ENCODE measurements at places on chromosomes 2 and 18.

DNA sequence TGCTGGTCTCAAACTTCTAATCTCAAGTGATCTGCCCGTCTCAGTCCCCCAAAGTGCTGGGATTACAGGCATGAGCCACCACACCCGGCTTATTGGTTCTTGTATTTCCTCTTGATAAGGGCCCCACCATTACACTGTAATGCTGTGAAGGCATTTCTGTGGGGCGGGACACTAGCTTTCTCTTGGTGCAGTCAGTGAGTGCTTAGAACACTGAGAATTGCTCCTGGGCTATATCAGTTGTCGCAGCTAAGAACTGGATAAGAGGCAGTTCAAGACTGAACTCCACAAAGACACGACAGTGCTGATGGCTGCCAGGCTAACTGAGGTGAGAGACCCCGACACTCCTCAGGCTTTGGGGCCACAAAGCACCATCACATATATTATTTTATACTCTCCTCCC is 2.1 kb downstream of the KHK start:
- no peak for DNase-seq

- no peak for DNase-seq
Measured at GRCh38 chr2:42096869-42097591, 49.2 kb downstream of the PKDCC start.

GRCh38 chr2:121810959-121811853 is 55.8 kb downstream of the TSN start:
- DNase-seq, result peak; percentile 65

- no peak for DNase-seq
Measured at GRCh38 chr2:205511221-205511620, 171.1 kb upstream of the NRP2 start.

GRCh38 chr2:225379856-225380255 is 19.7 kb upstream of the NYAP2 start:
- no peak for DNase-seq

DNA sequence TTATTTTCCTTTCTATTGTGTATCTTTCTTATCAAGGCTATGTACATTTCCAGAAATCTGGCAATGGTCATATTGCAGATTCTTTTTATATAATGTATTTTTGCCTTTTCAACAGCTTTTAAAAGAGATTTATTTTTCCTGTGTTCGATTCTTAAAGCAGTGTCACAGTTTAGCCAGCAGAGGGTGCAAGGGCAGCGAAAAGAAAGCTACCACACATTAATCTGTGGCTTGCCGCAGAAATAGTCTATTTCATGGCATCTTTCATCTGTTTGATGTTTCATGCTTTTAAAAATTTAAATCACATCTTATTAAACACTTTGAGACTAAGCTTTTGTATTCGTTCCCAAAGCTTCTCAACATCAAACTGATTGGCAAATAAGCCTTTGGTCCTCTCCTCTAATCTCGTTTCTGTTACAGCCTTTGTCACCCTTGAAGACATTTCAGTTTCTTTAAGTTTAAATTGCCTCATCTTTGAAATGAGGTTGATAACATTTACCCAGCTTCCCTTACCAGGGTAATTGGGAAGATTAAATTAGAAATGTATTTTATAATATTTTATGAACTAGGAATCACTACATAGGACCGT is 73.3 kb downstream of the PIK3C3 start:
- DNase-seq, result no peak

GRCh38 chr2:162174746-162175145 is 22.7 kb upstream of the GCG start:
- DNase-seq, result no peak

DNA sequence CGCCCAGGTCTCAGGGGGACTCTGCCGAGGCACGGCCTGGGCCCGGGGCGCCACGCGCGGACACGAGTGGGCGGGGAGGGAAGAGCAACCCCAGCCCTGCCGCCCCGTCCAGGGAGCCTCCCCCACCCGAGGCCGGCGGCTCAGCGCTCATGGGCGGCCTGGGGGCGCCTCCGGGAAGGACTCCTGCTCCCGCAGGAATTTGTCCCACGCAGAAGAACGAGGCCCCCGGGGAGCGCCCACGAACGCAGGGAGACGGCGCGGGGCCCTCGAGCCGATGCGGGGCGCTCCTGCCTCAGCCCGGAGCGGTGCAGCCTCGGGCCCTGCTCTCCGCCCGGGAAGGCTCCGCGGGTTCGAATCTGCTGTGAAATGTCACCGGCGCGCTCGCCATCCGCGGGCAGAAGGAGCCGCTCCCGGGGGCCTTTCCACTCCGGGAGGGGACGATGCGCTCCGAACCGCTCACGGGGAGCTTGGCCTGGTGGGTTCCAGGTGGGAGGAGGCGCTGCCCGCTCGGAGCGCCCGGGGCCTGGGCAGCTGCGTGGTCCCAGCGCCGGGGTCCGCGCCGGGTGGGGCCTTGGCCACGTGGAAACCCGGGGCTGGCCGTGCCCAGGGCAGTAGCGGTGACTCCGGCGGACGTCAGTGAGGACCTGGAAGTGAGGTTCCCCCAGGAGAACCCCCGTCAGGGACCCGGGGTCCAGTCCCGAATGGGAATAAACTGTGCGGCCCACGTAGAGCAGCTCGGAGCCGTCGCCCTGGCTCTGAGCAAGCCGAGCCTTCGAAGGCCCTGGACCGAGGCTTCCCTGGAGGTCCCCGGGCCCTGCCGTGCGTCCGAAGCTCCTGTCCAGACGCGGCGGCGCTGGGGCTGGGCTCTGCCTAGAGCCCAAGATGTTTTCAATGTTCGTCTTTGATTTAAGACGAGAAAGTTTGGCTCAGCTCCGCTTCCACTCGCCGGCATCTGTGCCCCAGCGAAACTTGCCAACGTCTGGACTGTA is 41.4 kb upstream of the CTDP1 start:
- DNase-seq, result no peak

GRCh38 chr18:75156139-75156750 is 52.7 kb downstream of the PTGR3 start:
- DNase-seq, result no peak

- no peak for DNase-seq
Measured at GRCh38 chr2:69735686-69736085, 6.2 kb upstream of the ANXA4 start.

DNA sequence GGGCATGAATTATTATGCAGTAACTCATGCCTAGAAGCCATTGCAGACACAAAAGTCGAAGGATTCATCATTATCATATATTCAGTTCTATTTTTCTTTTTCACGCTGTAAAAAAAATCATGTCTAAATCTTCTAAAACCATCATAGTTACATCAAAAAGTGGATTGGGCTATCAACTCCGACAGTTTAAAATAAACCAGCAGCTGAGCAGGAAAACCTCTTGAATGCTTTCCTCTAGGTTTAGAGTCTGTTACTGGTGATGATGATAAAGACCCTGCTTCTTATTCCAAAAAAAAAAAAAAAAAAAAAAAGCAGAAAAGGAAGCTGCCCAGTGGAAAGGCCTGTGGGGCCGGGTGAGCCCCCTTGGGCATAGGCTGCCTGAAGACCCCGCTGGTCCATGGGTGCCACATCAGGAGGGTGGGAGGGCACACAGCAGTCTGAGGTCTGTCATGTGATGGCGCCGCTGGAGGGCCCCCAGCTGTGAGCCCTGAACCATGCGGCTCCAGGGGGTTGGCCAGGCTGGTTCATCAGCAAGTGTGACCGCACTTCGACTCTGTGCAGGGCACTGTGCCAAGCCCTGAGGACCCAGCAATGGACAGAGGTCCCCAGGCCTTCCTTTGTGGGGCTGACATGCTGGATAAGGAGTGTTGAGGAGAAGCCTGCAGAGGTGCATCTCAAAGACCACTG is 199.6 kb downstream of the EIPR1 start:
- DNase-seq, result no peak

DNA sequence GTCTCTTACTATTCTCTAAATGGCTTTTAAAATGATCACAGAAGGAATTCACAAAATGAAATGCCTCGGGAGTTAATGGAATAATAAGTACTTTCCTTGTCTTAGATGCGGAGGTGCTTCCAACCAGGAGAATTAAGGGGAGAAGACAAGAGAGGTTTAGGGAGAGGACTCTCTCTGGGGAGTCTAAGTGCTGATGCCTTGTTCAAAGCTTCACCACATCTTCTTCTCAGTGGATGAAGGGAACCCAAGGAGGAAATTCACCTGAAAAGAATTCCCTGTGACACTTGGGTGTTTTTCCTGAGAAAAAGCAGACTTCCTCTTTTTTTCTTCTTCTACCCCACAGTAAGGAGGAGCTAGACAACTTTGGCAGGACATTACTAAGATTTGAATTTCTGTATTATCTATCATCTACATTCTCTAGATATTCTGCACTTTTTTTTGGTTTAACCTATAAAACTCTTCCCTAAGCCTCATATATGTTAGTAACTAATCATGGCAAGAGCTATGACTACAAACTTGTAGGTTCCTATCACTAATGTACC is 70.1 kb upstream of the GRB14 start:
- DNase-seq, result no peak

DNA sequence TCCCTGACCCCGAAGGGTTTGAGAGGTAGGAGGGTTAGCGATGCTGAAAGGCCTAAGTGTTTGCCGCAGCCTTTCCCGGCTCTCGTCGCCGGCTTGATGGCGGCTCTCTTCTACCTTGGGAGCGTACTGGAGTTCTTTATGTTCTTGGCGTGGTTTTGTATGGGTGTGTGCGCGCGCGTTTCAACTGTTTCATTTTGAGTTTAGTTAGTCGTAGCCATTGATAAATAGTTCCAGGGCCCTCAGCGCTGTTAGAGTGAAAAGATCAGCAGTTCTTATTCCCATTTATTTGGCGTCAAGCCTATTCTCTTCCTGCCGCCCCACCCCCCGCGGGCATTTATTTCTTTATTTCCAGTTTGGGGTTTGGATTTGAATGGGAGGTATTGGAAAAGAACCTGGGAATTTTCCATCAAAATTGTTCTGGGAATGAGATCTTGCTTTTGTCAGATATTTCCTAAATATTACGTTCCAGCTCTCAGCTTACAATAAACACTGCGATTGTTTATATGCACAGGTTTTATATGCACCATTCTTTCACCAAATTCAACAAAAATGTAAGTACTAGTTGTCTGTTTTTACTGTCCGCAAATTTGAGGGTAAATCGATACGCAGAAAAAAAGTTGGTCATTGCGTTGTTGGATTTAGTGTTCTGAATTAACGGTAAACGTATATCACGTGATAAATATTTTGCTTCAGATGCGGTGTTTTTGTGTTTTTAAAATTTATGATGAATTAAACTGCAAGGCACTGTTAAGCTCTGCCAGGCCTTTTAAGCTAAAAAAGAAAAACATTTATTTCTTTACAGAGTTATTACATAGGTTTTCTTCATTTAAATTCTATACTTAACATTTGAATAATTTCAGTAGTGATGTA is 954 bp downstream of the CCNT2 start:
- DNase-seq, result peak; percentile 19

GRCh38 chr2:158473719-158474392 is 17.1 kb downstream of the PKP4 start:
- no peak for DNase-seq

DNA sequence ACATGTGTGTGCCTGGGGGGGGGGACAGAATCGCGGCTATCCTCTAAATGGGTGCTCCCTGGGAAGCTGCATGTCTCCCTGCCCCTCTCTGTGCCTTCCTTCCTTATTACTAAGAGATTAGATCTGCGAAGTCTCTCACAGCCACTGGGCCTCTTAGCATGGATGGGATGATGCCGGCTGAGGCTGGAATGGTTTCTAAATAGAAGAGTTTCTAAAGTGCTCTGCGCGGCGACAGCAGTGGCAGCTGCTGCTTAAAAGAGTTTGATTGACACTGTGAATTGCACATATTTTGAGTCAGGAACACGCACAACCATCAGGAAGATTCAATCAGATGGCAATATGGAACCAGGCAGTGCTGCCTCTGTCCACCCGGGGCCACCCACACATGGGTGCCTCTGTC is 163.8 kb downstream of the CLIP4 start:
- no peak for DNase-seq

- DNase-seq, result no peak
Measured at GRCh38 chr2:39395313-39395712, 41.8 kb downstream of the MAP4K3 start.

All from NCI-H774 (cell line).